ENCODE measurements at places on chromosomes 13 and 19. TPM values are rescaled to one million over a fixed set of nuclear protein-coding genes. Genes with fewer than 3 reads are reported as not detected.

The DENND1C gene
- under 0.01 TPM for total RNA-seq

The CACNA1A gene
- 30.2 TPM for total RNA-seq

The EDDM13 gene
- not detected for total RNA-seq

The WDR88 gene
- total RNA-seq, result not detected

The KLK14 gene
- not detected for total RNA-seq

The AMH gene
- 1.3 TPM for total RNA-seq

The ELSPBP1 gene
- total RNA-seq, result not detected

The CYP2A7 gene
- not detected for total RNA-seq

The OSCAR gene
- 0.63 TPM for total RNA-seq

The BRSK1 gene
- 10.8 TPM for total RNA-seq

Measured in smooth muscle cell of the pulmonary artery (primary cell).